Forelimb muscle (tissue), 1 donor: ENCODE measurements at places on chromosomes 2 and 18. TPM values are rescaled to one million over a fixed set of nuclear protein-coding genes. Genes with fewer than 3 reads are reported as not detected.

- DNase-seq, result peak; percentile 29
These were observed 131.1 kb upstream of the DNAJC10 start for GRCh38 chr2:182585001-182585400.

- DNase-seq, result no peak
These were observed 1579.3 kb downstream of the SUCLG1 start for GRCh38 chr2:82879803-82880202.

DNA sequence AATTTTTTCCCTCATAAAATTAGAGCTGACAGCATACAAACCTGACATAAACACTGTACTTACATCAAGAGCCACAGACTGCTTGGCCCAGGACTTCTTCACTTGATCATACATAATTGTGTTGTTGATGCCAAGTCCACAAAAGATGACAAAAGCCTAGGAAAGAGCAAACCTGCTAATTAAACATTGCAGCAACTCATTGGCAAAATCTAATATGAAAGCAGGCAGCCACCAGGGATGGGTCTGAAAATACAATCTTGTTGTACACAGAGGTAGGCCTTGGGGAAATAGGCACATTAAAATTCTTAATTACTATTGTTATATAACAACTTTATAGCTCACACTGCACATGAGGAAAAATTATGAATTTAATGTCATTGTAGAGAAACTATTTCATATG, 255.8 kb downstream of the PDE11A start:
- no peak for DNase-seq

DNA sequence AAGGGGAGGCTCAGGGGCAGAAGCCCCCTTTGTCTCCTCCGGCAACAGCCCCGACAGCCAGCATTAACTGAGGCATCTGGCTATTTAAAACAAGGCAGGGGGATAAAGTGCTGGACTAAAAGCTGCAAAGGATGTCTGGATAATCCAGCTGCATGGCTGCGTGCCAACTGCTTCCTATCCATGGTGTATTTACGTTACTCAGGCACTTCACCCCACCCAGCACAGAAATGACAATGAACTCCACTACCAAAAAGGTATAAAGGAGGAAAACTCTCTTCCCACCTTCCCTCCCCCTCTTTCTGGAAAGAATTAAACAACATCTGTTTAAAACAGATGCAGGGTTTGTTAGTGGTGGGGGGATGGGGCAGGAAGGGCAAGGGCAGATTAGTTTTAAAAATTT, 82.5 kb downstream of the SPRED2 start:
- DNase-seq, result peak; percentile 74

GRCh38 chr2:227241005-227241404, 76.6 kb downstream of the COL4A3 start:
- no peak for DNase-seq

DNA sequence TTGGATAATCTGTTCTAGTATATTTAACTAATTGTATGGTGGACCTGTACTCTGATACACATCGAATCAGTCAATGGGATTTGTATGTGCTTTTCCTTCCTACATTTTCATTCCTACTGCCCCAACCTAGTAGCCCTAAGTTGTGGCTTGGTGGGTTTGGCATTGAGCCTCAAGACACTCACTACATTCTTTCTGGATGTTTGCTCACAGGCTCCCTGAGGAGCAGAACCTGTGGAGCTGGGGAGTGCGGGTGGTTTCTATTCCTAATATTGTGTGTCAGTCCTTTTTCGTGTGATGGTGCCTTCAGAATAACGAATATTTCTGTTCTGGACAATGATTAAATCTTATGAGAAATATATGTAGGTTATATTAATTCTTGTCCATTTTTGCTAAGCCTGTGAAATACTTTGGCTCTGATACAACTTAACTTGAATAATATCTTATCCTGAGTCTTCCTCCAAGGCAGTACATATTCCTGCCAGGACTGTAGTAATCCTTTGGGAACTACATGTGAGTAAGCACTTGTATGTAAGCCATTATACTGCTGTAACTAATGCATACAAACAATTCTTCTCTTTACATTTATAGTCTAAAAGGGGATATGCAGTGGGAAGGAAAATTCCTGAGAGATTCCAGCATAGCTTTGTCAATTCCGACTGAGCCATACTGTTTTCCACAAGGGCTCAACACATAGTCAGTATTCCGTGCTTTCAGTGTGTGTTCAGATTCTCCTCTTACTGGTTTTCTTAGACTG, 150.6 kb downstream of the AGPS start:
- peak; percentile 77 for DNase-seq

GRCh38 chr2:214469728-214470127, 58.9 kb downstream of the VWC2L start:
- DNase-seq, result no peak

DNA sequence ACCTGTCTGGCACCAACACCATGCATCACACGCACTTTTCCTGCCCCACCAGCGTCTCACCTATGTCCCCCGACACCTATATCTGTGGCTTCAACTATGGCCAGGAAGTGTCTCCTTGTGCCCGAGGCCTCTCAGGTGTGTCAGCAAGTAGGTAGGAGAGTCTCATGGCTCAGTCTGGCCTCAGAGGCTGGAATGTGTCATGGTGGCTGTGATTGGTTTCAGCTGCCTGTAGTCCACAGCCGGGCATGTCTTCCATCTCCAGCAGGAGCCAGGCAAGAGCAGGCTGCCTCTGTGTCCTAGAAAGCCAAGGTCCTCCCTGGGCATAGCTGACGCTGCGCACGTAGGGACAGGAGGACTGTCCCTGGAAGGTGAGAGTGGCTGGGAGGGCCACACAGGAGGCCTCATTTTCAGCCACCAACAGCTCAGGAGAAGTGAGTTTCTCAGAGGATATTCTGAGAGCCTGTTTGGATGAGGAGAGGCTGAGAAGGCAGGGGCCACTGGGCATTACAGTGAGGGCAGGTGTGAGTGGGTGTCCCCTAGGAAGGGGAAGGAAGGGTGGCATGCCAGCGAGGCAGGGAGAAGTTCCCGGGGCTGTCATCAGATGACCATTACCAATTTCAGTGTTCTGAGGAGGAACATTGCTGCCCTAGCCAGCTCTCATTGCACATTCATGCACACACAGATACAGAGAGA, 47.2 kb downstream of the SDC1 start:
- DNase-seq, result no peak

DNA sequence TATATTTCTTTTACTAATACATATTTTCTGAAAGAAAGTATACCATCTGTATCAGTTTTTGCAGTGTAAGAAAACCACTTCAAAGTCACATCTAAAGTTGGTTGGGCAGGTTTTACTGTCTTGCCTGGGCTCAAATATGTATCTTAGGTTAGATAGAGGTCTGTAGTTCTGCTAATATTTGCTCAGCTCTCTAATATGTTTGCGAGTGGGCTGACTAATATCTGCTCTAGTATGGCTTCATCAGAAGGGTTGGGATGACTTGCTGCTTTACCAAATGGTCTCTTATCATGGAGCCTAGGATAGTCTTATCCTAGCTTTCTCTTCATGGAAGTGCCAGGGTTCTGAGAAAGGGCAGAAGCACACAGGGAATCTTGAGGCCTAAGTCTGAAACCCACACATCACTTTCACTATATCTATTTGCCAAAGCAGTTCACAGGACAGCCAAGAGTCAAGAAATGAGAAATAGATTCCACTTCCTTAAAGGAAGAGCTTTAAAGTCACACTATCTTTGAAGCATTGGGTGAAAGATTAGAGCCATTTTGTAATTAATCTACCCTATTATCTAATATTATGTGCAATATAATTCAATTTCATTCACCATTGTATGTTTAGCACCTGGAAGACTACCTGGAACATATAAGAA, 610.0 kb downstream of the KCNJ3 start:
- DNase-seq, result no peak

GRCh38 chr2:3288470-3289170, 89.0 kb downstream of the EIPR1 start:
- no peak for DNase-seq

CREG2 gene
- 3.9 TPM for polyA plus RNA-seq

GALM gene
- 11.8 TPM for polyA plus RNA-seq

C2orf66 gene
- polyA plus RNA-seq, result 0.14 TPM

CCT4 gene
- 112 TPM for polyA plus RNA-seq

FSHR gene
- polyA plus RNA-seq, result 0.43 TPM

DNPEP gene
- 33.7 TPM for polyA plus RNA-seq

TUBA4B gene
- polyA plus RNA-seq, result 0.20 TPM
